Right hindlimb (tissue), 1 donor: ENCODE measurements at places on chromosomes 11 and 22.

DNA sequence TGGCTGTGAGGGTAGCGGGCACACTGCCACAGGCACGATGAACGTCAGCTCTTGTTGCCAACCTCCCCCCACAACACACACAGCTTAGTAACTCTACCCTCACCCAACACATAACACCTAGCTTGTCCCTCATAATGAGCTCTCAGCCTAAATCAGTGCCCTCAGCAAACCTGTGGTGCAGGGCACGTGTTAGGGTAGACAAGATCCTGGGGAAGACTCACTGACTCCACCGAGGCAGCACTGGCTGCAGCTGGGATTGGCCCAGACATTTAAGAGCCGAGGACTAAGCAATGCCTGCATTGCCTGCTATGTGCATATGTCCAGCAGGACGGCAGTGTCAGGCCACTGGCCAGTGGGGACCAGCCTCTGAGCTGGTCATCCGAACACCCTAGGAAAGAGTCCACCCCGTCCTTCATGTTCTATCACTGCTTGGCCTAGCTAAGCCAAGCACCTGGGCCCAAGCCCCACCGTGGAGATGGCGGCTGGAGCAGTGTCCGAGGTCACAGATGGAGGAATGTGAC lies 32.9 kb upstream of the TRIM29 start:
- DNase-seq = no peak

- no peak for DNase-seq
Measured at GRCh38 chr11:27339941-27340340, 23.1 kb downstream of the CCDC34 start.

- DNase-seq = no peak
Measured at GRCh38 chr11:131240421-131240820, 130.0 kb upstream of the NTM start.

GRCh38 chr22:46916886-46917770 lies 154.7 kb downstream of the TBC1D22A start:
- DNase-seq = no peak

GRCh38 chr11:6670202-6670830 lies 12.8 kb downstream of the MRPL17 start:
- no peak for DNase-seq

DNA sequence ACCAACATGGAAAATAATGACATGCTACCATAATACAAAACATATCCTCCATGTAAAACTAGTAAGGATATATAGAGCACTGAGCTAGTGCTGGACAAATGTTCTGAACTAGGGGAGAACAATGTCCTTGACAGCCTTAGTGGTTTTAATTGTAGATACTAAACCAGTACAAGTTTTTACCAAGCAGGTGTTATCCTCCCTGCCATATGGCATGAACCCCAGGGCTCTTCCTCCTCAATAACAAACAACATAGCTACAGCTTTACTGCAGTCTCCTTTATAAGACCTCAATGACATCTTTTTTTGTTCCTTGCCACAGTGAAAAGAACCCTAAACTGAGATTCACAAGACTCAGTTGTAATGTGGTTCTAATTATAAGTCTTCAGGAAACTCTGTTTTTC lies 70.2 kb upstream of the GDPD4 start:
- no peak for DNase-seq
